Sigmoid colon (tissue), 7 donors: ENCODE measurements at places on chromosomes 12 and 14.

DNA sequence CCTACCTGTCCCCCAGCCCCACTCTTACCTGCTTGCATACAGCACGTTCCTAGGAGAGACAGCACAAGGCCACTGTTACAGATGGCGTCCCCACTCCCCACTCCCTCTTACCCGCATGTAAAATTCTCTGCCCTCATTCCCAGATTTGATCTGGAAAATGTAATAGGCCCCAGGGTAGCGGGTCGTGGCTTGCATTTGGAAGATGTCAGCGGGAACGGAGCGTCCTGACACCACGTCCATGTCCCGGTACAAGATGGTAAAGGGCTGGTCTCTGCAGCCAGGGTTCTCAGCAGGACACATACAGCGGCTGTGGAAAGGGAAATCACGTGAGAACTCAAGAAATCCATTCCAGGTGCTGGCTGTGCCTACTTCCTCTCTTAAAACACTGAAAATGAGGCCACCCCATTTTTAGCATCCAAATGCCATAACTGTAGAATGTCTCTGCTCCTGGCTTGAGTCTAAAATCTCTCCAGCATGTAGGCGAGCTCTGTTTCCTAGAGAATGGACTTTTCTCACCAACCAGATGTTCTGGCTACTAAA is 10.1 kb upstream of the TC2N start:
- DNase-seq, result no peak

DNA sequence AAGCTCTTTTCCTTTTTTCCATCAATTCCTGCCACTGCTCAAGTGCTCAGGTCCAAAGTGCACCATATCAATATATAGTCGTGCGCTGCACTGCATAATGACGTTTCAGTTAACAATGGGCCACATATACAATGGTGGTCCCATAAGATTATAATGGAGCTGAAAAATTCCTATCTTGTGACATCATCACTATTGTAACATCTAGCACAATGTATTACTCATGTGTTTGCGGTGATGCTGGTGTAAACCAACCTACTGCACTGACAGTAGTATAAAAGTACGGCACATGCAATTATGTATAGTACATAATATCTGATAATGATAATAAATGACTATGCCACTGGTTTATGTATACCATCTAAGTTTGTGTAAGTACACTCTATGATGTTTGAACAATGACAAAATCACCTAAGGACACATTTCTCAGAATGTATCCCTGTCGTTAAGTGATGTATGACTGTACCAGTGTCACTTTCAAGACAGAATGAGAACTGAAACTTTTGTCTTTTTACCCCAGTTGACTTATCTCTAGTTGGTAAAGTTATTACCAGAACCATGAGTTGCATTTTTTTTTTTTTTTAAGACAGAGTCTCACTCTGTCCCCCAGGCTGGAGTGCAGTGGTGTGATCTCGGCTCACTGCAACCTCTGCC is 53.7 kb upstream of the INSM2 start:
- DNase-seq, result no peak

GRCh38 chr14:49880267-49881064 is 12.4 kb upstream of the ARF6 start:
- no peak for DNase-seq

DNA sequence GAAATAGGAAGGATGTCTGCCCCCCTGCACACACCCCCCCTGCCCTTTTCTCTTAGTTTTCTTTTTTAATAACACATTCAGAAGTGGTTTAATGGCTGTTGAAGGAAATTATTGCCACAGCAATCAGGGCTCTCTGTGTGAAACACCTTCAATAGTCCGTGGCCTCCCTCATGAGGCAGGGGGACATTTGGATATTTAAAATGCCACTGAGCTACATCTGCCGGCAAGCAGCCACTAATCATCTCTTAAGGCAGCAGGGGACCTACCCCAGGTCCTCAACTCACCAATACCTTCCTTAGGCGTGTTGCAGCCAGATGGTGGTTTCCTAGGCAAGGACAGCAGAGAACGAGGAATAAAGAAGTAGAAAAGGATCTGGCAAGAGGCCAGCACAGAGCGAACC is 283.2 kb downstream of the TTC8 start:
- no peak for DNase-seq

GRCh38 chr12:132444957-132445883 is 44.7 kb upstream of the FBRSL1 start:
- DNase-seq, result no peak

DNA sequence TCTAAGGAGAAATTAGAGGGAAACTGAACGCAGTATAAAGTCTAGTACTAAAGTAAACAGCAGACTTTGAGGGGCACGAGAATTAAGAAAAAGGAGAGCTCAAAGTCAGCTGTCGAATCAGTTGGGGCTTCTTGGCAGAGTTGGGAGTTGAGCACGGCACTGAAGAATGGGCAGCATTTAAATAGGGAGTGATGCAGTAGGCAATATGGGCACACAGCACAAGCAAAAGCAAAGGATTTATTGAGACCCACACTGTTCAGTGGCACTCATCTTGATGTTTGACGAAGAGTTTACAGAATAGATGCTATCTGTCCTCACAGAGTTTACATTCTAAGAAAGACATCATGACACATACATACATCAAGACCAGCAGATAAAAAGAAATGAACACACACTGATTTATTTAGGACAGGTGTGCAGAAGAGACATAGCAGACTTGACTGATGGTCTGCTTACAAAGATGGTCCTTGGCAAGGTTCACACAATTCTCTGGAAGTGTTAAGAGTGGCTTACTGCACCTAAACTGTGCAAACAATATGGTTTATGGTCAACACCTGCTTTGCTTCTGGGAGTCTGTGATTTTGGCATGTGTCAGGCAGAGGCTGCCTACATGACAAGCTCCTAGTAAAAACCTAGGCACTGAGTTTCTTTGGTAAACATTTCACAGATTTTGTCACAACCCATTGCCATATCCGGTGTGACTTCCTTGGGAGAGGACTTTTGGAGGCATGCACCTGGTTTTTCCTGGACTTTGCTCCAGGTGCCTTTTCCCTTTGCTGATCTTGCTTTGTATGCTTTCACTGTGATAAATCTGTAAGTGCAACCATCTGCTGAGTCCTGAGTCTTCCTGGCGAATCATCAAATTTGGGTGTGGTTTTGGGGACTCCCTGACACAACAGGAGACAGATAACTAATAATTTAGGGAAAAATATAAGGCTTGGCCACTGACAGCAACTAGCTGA is 26.3 kb downstream of the ALKBH1 start:
- DNase-seq, result no peak

DNA sequence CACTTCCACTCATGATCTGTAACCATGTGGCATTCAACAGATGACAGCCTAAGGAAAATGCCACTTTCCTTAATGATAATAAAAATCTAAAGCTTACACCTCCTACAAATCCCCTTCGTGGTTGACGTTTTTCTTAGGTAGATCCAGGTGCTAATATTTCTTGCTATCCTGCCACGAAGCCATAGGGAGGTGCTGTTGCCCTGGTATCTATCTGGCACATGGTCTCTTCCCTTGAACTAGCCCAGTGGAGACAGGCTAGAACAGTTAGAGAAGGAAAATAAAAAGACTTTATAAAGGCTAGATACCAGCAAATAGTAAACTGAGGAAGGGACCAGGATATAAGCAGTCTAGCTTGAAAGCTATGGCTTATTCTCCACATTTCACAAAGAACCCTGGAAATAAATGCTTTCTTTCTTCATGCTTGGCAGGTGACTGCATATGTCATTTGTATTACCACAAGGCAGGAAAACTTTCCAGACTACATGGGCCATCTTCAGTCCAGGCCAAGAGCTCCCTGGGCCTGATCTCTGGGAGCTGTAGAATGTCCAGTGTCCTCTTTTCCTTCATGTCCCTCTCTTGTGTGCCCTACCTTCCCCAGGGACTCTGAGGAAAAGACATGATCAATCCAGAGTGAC is 15.3 kb downstream of the SPIC start:
- DNase-seq, result no peak

DNA sequence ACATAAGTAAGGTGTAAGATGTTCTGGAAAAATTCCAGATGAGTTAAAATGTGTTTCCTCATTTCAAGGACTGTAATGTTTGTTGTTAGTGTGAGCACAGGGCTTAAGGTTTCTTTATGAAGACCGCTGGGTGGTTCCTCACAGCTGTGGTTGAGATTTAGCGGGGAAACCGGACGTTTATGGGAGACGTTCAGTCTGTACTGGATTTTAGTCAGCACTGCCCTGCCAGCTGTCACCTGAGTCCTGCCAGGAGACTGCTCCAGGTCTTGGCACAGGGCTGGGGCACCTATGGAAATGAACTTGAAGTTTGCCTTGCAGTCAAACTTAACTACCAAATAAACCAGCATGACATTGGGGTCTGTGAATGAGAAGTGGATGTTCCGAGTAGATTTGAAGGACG is 555.2 kb downstream of the DIO2 start:
- DNase-seq, result no peak

GRCh38 chr12:52915637-52916036 is 10.8 kb upstream of the KRT8 start:
- DNase-seq, result no peak

- no peak for DNase-seq
Measured at GRCh38 chr14:102675396-102675795, 82.9 kb downstream of the RCOR1 start.

DNA sequence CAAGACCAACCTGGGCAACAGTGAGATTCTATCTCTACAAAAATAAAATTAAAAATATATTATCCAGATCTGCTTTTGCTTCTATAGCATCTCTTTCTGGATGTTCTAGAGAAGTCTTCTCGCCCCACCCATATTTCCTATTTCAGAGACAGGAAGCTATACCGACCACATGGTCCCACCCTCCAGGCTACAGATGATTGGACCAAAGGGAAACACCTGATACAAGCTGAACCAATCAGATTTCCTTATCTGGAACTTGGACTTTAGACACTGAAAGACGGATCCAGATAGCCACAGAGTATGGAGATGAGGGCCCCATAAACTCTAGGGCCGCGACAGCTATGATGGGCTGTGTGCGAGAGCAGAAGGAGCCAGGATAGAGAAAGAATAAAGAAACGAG is 48.7 kb downstream of the CCDC60 start:
- DNase-seq, result no peak

DNA sequence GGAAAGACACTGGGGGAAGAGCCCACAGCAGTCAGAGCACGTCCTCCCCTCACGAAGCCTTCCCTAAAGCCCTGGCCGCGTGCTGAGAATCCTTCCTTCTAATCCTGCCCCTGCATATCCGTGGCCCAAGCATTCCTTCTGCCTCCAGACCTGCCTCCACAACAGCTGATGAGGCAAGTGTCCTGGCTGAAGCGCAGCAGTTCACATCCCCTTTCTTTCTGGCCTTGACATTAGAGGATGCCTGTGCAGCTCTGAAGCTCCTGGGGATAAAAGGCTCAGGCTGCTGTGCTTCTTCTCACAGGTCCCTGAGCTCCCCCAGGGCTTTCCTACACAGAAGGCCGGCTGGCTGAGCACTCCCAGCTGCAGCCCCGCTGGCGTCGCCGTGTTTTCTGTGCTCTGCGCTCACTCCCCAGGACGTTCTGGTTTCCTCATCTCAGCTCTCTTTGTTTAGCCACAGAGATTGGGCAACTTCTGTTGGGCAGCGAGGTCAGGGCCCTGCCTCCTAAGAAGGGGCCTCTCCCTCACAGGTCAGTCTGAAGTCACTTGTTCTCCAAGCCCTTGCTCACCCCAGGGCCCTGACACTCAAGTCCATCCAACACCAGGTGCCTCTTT is 45.8 kb downstream of the NINJ2 start:
- peak; percentile 87 for DNase-seq

DNA sequence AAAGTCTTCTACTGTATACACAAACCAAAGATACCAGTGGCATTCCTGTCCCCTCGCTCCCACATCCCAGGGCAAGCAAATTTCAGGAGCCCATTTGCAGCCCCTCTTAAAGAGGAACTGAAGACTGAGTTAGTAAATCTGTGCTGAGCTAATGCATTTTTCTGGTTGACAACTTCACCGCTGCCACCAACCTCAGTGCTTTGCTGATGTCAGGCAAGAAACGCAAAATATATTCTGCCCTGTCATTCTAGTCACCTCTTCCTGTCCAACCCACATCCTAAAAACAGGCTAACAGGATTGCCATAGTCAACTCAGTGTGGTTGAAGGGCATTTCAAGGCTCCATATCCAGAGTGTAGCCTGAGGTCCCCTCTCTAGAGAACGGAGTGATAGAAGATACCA is 59.4 kb upstream of the FICD start:
- no peak for DNase-seq

DNA sequence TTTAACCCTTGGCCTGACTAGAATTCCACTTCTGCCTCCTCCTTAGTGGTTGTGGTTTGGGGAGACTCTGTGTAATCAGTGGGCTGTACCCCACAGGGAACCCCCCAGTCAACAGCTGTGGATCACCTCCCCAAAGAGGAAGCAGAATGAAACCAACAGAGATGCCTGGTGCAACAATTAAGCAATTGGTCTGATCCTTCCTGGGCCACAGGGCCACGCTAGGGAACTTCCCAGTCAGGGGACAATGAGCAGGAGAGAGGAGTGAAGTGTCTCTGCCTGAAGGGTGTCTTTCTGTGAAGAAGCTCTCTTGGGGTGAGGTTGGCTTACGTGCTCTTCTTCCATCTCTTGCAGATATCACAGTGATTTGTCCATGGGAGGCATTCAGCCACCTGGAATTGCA is 8.2 kb downstream of the PDE6H start:
- no peak for DNase-seq

GRCh38 chr14:47226877-47227520 is 448.4 kb downstream of the MDGA2 start:
- DNase-seq, result no peak

GRCh38 chr12:131688131-131688844 is 22.6 kb upstream of the SFSWAP start:
- DNase-seq, result no peak

GRCh38 chr12:26651566-26652188 is 181.3 kb downstream of the ITPR2 start:
- DNase-seq, result no peak

GRCh38 chr12:58801986-58802385 is 118.3 kb downstream of the LRIG3 start:
- no peak for DNase-seq
